ENCODE measurements at places on chromosomes 6 and 20.

DNA sequence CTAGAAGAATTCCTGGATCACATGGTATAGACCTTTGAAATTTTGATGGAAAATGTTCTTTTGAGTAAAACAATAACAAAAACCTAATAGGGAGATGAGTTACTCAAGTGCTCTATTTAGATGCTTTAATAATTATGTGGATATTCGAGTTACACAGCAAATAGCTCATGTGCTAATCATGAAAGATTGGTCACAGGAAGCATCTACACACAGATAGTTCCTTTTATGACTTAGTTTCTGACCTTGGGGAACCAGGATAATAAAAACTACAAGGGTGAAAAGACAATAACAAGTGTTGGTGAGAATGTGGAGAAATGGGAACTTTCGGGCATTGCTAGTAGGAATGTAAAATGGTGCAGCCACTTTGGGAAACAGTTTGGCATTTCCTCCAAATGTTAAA is 19.7 kb downstream of the UBE2V1 start:
- no peak for DNase-seq

DNA sequence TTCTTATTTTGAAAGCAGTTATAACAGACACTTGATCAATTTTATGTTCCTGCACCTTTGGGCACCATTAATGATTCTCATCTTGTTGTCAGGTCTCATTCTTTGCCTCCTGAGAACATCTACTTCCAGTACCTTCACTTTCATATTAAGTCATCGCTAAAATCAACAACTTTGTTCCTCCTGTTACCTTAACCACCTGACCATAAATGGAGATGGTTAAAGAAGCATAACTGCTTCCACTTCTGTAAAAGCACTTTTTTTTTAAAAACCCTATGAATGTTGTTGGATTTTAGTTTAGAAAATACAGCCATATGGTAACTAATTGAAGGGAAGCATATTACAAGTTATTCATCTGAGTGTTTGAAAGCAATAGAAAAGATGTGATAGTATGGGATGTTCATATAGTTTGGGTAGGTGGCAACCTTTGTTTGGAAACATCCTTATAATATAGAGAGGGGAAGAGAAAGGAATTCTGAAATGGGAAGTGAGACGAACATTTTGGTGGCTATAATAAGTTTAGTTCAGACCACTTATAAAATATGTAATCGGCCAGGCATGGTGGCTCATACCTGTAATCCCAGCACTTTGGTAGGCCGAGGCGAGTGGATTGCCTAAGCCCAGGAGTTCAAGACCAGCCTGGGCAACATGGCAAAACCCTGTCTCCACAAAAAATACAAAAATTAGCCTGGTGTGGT is 53.9 kb downstream of the AFG1L start:
- no peak for DNase-seq

DNA sequence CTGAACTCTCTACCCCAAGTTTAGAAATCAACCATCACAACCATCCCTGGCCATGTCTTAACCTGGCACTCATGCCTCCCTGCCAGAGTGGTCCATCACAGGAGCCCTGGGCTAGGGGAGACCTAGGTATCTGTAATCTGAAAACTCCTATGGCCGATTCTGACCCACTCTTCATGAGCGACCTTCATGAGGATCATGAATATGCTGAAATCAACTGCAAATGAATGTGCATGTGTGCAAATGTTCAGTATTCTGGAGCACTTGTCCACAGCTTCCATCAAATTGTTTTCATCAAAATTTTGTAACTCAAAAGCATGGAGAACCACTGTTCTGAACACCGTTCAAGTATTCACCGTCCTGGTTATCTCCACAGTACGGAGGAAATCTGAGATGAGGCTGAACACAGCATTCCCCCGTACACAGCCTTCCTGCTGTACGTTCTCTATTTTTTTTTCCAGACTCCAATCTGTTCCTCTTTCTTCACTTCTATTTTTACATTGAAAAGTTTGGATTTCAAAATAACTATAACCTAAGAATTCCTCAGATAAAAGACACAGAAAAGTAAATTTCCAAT is 17.7 kb downstream of the METTL24 start:
- no peak for DNase-seq

GRCh38 chr6:43060034-43060754 is 763 bp downstream of the KLC4 start:
- no peak for DNase-seq
